Cardiac septum (tissue), 1 donor: ENCODE measurements at places on chromosomes 7 and 10. TPM values are rescaled to one million over a fixed set of nuclear protein-coding genes. Genes with fewer than 3 reads are reported as not detected.
A peak's percentile ranks its signal among the peaks of the same experiment; 100 is the strongest.

PDE1C gene
- 220 TPM for total RNA-seq

PCLO gene
- 3.2 TPM for total RNA-seq

PHKG1 gene
- 15.3 TPM for total RNA-seq

PTPRZ1 gene
- 0.51 TPM for total RNA-seq

ZNF212 gene
- total RNA-seq: 5.4 TPM

- no peak for DNase-seq
Observed at GRCh38 chr7:124432009-124432578, 333.5 kb downstream of the GPR37 start.

- peak; percentile 81 for DNase-seq
Observed at GRCh38 chr7:98281757-98282606, 496 bp downstream of the BRI3 start.

DNA sequence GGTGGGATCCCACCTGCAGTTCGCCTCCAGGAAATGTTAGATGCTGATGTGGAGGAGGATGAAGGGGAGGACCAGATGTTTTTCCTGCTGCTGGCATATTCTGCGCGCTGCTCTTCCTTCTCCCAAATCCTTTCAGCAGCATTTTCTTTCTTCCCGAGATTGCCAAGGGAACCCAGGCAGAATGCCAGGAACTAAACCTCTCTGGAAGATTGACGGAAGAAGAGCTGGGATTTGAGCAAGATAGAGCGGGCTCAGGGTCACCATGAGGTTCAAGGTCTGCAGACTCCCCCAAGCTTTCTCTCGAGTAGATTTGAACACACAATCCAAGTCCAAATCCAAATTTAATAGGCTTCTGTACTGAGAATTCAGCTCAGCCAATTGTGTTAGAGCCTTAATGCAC lies 345.2 kb upstream of the C7orf33 start:
- no peak for DNase-seq

DNA sequence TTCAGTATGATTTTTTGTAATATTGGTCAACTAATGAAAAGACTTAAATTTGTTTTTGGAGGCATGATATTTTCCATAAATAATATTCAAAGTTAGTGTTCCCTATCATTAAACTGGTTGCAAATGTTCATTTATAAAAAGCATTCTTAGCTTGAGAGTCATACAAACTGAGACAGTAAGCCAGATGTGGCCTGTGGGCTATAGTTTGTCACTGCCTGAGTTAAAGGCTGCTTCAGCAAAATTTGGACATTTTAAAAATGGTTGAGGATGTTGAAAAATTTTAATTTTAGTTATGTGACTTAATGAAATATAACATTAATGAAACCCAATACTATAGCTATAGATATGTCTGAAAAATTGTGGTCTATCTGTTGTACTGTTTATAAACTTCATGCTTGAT lies 180.2 kb upstream of the CACNA2D1 start:
- DNase-seq: no peak

- DNase-seq: no peak
Observed at GRCh38 chr10:1272079-1272776, 216.0 kb downstream of the WDR37 start.

DNA sequence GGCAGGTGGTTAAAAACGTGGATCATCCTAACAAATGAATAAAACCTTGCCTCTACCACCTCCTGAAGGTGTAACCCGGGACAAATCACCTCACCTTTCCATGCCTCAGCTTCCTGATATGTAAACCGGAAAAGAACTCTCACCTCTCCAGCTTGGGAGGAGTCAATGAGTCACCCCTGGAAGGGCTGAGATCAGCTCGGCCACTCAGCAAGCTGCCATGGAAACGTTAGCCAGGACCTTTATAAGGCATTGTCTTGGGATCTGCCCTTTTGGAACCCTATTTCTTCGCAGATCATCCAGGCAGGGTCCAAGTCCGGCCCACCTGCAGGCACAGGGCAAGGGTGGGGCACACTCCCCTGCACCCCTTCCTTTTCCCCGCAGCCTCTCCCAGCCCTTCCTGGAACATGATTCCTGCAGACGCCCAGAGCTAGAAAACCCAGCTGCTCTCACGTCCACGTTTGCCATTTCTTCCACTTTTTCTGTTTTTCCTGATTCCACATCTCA lies 81.6 kb upstream of the PFKP start:
- no peak for DNase-seq

GRCh38 chr7:138667535-138668228 lies 33.5 kb downstream of the SVOPL start:
- DNase-seq: no peak

GRCh38 chr10:109976681-109977080 lies 31.1 kb upstream of the ADD3 start:
- DNase-seq: no peak

DNA sequence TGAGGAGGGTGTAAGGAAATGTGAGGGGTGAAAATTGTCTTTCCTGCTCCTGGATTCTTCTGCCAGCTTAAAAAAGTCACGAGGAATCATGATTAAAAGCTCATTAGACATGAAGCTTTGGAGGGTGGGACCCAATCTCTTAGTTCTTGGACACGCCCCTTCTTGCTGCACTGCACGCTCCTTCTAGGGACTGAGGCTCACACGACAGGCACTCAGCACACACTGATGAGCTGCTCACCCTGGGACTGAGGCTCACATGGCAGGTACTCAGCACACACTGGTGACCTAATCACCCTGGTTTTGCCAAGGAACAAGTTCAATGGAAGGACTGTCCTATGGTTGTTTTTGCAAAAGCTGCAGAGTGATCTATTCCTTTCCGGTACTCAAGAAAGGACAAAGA lies 65.8 kb upstream of the ELMO1 start:
- no peak for DNase-seq

GRCh38 chr10:89156161-89156835 lies 50.8 kb downstream of the CH25H start:
- DNase-seq: no peak

DNA sequence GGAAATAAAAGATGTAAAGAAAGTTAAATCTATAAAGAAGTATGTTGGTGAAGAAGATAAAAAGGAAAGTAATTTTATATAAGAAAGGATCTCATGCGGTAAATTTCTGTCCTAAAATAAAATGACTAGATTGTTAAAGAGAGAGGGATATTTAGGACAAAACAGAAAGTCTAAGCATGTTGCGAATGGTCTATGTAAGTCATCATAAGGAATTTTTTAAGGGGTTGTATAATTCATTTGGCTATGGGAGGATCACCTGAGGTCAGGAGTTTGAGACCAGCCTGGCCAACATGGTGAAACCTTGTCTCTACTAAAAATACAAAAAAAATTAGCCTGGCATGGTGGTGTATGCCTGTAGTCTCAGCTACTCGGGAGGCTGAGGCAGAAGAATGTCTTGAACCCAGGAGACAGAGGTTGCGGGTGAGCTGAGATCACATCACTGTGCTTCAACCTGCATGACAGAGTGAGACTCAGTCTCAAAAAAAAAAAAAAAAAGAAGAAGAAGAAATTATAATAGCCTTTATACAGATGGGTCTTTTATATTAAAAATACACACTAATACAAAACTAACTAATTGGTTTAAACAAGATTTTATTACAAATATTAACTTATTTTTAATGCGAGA lies 294.3 kb downstream of the MAGI2 start:
- no peak for DNase-seq

DNA sequence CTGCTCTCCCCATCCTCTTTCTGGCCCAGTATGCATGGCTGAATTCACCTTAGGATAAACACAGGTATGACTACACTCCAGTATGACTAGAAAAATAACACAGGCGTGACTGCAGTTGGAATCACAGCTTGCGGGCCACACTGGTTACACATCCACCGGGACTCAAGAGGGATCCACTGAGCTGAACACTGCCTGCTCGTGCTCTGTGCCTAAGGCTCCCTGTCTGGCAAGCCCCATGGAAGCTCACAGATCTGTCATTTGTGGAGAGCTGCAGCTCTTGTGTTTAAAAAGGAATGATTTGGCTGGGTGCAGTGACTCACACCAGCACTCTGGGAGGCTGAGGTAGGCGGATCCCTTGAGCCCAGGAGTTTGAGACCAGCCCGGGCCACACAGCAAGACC lies 26.8 kb downstream of the VOPP1 start:
- DNase-seq: no peak

DNA sequence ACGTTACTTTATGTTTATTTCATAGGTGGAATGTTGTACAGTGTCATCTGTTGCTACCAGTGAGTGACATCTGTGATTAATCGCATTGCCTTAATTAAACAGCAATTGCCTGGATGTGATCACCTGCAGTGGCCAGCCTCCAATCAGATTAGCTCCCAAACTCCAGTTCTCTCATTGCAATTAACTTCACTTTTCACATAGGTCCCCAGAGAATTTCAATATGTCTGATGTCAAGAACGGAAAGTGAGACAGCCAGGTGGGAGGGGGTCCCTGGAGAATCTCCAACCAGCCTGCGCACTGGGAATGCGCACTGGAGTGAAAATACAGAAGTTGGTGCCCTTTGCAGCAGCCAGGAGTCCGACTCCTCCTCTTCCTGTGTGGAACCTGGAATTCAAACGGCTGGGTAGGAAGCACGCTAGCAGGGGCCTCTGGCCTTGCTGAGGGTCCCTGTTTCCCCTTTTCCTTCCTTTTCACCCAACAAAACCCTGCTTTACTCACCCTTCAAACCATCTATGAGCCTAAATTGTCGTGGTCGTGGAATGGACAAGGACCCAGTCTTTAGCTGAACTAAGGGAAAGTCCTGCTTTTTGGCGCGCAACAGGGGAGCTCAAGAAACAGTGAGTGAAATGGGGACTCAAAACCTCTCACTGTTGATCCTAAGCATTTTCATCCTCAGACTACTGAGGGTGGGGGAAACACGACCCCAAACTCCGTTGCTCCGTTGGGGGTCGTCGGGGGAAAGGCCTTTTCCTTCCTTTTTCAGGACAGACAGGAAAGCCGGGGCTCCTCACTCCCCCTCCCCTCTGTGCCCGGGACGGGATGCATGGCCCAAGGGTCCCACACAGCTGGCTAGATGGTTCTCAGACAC lies 1355.5 kb upstream of the LRRTM3 start:
- peak; percentile 76 for DNase-seq
